Osteoblast (primary cell): ENCODE measurements at places on chromosomes 16 and 17. TPM values are rescaled to one million over a fixed set of nuclear protein-coding genes. Genes with fewer than 3 reads are reported as not detected.

TBX2 gene
- total RNA-seq = 10.3 and 11.6 TPM in 2 replicates

CD300LB gene
- not detected in 2 replicates for total RNA-seq

DCUN1D3 gene
- 26.2 and 33.7 TPM in 2 replicates for total RNA-seq

SSTR5 gene
- total RNA-seq = not detected in 2 replicates

MEOX1 gene
- total RNA-seq = under 0.01 TPM in 1 of 2 replicates, not detected in the other

SDR42E2 gene
- not detected in 2 replicates for total RNA-seq

HOXB5 gene
- not detected in 2 replicates for total RNA-seq

PIRT gene
- total RNA-seq = not detected in 2 replicates

KRTAP2-3 gene
- 0.29 TPM in 1 of 2 replicates, not detected in the other for total RNA-seq

PIP4K2B gene
- total RNA-seq = 48.1 and 65.4 TPM in 2 replicates

SMTNL2 gene
- not detected in 2 replicates for total RNA-seq

ABCC11 gene
- total RNA-seq = under 0.01 and 0.29 TPM in 2 replicates

APPBP2 gene
- total RNA-seq = 49.2 and 49.9 TPM in 2 replicates

KRTAP16-1 gene
- total RNA-seq = not detected in 2 replicates

KRT40 gene
- total RNA-seq = under 0.01 TPM in 1 of 2 replicates, not detected in the other

DNA sequence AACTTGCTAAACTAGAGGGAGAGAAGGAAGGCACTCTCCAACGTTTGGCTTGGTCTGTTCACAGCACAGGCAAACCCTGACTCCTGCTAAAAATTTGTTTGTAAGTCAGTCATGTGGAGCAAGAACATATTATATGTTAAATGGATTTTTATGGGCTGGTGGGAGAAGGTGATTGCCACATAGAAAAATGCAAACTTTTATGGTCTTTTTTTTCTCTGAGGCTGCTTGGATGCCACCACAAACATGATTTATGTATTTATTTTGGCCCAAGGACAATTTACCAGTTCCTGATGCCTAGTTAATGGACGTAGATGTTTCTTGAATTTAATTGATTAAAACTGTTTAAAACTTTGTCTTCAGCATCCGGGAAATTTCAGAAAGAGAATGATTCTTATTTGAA, 274.2 kb upstream of the MYOCD start:
- DNase-seq = no peak

- DNase-seq = no peak
Observed at GRCh38 chr16:67558859-67559258, 3.5 kb upstream of the CTCF start.

DNA sequence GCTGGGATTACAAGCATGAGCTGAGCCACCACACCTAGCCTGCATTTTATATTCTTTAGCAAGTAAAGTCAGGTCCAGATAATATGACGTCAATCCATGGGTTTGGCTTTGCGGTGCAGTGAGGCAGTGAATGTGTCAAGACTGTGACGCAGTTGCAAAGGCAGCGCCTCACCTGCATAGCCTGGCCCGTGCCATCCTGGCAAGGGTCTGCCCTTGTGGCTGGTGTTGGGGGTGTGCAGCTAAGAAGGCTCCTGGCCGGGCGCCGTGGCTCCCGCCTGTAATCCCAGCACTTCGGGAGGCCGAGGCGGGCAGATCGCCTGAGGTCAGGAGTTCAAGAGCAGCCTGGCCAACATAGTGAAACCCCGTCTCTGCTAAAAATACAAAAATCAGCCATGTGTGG, 7.0 kb downstream of the PDF start:
- no peak for DNase-seq

- peak; percentile 59 for DNase-seq
Observed at GRCh38 chr17:1627182-1627981, 1.3 kb downstream of the SLC43A2 start.

DNA sequence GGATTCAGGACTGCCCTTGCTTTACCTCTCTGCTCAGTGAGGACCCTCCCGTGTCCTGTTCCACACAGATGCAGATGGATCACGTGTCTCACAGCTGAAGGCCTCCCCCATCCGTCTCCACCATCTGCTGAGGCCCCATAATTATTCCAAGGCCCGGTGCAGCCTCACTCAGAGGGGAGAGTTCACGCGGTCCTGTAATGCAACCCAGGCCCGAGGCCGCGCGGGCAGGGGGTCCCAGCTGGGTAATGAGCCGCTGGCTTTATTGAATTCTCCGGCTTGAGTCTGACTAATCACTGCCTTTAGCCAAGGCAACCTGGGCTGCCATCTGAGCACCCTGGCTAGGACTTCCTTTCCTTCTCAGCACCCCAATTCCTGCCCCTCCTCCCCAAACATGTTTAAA, 4.4 kb upstream of the WFIKKN2 start:
- peak; percentile 75 for DNase-seq

GRCh38 chr17:1758807-1759206, 3.1 kb upstream of the SERPINF1 start:
- peak; percentile 59 for DNase-seq

DNA sequence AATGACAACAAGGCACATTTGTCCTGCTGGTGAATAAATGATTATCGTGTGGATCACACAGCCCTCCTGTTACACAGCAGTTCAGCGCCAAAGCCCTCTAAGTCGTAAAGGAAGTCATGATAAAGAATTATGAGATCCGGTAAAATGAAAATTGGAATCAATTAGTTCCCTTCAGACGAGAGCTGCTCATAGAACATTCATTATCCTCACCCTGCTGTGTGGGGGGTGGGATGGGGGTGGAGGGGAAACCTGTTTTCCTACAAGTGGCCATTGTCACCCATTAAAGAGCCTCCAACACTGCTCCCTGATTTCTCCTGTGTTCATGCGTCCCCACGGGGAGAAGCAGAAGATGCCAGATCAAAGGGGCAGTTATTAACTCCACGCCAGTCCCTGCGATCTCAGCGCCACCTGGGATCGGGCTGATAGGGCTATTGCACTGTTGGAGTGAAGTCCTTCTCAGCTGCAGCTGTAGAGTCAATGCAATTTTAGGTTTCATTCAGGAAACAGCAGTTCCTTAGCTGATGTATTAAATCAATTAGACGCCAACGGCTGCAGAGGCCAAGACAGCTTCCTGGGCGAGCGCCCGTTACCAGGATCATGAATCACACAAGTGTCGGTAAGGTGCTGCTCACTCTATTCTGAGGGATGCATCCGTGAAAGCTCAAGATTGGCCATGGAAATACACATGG, 19.2 kb upstream of the CACNG4 start:
- no peak for DNase-seq

GRCh38 chr17:11135819-11136218, 105.2 kb upstream of the SHISA6 start:
- peak; percentile 14 for DNase-seq

GRCh38 chr17:60155815-60156214, 6.0 kb downstream of the CA4 start:
- no peak for DNase-seq

- DNase-seq = no peak
Observed at GRCh38 chr17:33494151-33494550, 201.1 kb upstream of the ASIC2 start.

GRCh38 chr17:81609541-81610311, 27.2 kb downstream of the NPLOC4 start:
- DNase-seq = no peak

GRCh38 chr17:45776896-45777295, 7.2 kb upstream of the CRHR1 start:
- DNase-seq = peak; percentile 22

DNA sequence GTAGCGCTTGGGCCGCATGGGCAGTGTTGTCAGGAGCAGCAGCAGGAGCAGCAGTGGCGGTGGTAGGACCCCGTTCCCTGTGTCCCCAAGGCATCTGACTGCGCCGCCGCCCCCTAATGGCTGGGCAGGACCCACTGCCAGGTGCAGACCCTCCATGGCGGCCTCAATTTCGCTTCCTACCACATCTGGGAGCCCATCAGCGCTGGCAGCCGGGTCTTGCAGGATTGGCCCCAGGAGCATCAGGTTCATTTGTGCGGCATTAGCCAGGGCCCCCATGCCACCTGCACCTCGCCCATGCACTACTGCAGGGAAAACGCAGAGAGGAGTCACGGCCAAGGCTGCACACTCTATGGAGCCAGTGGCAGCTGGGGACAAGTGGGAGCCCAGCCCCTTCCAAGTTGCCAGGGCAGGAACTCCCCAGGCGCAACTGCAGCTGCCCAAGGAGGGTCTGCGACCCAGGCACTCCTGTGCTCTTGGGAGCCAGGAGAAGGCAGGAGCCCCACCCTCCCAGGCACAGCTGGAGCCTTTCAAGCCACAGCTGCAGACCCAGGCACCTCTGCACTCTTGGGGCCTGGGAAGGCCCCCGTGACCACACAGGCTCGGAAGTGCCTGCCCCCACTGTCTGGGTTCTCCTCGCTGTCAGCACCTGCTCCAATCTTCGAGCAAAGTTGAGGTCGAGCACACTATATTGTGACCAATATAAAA, 594.2 kb downstream of the KCNJ18 start:
- DNase-seq = no peak

GRCh38 chr17:50468304-50469207, at the start of gene CHAD:
CHAD (minus strand) TSS chr17:50468880; CDS start chr17:50468813, 67 bp downstream.
- peak; percentile 94 for DNase-seq

DNA sequence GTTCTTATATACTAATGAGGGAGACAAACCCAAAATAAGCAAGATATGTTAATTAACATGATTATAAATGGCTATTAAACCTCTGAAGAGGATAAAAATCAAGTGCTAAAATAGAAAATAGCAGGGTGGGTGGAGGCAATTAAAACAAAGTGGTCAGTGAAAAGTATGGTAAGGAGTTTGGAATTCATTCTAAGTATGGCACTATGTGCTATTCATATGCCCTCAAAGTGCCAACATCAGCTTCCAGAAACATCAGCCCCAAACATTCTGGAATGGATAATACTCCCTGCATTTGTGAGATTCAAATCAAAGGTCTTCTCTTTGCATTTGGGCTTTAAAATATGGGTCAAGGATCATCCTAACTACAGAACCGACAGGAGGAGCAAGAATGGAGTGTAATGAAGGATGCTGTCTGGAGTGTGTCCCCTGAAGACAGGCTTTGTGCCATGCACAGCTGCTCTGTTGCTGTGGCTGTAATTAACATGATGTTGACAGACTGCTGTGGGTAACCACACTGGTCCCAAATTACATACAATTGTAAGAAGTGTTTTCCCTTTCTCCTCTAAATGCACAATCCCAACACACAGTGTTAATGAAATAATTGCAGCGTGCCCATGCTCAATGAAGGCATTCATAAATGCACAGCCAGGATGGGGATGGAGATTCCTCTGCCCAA, 93.1 kb downstream of the VAT1L start:
- no peak for DNase-seq

DNA sequence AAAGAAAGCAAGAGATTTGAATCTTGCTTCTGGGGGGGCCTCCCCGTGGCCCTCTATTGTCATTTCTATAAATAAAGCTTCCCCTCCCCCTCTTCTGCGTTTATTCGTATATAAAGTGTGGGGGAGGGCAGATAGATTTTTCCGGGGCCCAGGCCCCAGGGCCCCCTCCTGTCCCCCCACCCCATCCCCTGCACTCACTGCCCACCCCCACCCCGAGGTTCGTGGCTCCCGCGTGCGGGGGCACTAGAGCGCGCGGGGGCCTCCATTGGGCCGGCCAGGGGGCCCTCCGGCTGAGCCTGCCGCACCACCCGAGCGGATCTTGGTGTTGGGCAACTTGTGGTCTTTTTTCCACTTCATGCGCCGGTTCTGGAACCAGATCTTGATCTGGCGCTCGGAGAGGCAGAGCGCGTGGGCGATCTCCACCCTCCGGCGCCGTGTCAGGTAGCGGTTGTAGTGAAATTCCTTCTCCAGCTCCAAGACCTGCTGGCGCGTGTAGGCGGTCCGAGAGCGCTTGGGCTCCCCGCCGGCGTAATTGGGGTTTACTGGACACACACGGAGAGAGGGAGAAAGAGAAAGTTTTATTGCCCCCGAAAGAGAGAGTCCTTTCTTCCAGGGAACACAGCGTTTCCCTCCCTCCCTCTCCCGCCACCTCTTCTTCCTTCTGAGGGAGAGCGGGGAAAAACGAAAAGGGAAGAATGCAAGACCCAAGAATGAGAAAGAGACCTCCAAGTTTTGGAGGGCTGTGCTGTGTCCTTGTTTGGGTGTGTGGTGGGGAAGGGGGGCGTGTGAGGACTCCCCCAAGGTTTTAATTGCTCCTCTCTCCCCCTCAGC, 1.5 kb downstream of the HOXB4 start:
- DNase-seq = no peak

DNA sequence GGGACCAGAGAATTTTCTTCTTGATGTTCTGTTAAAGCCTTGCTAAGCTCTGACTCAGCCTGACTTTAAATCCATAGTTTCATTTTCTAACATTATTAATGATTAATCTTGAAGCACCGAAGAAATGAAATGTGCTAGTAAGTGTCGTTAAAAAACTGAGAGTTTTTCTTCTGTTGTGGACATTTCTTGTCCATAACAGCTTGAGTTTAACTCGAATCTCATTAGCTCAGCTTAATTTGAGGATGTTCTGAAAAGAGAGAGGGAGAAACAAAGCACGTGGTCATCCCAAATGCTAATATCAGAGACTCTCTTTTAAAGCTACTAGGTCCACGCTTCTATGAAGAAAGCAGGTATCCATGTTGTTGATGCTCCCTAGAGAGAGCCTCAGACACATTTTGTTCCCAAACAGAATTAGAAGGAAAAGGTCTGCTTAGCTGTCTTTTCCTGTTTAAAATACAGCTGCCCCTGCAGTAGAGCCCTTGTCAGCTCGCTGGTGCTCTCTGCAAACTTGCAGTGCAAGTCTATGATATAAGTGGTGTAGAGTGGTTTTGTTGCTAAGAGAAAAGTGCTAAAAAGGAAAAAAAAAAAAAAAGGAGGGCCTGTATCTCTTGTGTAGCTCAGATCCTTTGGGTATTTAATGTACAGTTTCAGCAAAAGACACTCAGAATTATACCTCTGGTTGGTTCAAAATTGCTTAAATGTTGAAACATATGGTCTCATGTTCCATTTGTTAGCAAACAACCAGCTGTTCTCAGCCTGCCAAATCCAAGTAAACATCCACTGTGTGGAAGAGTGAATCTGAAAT, 191.1 kb upstream of the TBX2 start:
- no peak for DNase-seq

GRCh38 chr16:11201498-11202259, 54.3 kb downstream of the SOCS1 start:
- peak; percentile 96 for DNase-seq

DNA sequence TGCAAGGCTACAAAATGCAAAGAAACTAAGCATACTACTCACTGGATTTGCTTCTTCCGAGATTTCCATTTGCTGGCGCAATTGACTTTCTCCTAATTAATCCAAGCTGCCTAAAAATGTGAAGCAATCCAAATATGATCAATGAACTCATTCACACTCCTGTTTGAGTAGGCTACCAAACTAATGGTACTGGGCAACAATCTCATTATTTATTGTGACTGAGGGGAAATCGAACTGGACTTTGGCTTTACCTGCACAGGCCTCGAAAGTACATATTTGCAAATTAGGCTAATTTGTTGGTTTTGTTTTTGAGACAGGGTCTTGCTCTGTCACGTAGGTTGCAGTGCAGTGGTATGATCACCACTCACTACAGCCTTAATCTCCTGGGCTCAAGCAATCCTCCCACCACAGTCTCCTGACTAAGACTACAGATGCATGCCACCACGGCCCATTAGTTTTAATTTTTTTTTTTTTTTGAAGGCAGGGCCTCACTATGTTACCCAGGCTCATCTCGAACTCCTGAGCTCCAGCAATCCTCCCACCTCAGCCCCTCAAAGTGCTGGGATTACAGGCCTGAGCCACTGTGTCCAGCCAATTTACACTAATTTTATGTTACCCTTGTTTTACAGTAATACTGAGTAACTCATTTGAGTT, 2.6 kb downstream of the ERI2 start:
- no peak for DNase-seq

- no peak for DNase-seq
Observed at GRCh38 chr17:82098939-82099763, 1.1 kb upstream of the FASN start.
